Karpas-422 (cell line): ENCODE measurements at places on chromosomes 7 and 10. TPM values are rescaled to one million over a fixed set of nuclear protein-coding genes. Genes with fewer than 3 reads are reported as not detected.

ZNF786 gene
- 4.4 and 8.7 TPM in 2 replicates for total RNA-seq

MAPK8 gene
- total RNA-seq: 6.7 and 29.7 TPM in 2 replicates

MYO3A gene
- total RNA-seq: not detected in 2 replicates

CPXM2 gene
- not detected in 2 replicates for total RNA-seq

FKBP6 gene
- not detected in 2 replicates for total RNA-seq

HMX2 gene
- not detected in 2 replicates for total RNA-seq

AQP1 gene
- total RNA-seq: 0.22 and 0.82 TPM in 2 replicates

IQCE gene
- 0.93 and 1.1 TPM in 2 replicates for total RNA-seq

ZNF488 gene
- total RNA-seq: not detected in 2 replicates

STN1 gene
- total RNA-seq: 35.0 and 38.6 TPM in 2 replicates

RBP3 gene
- not detected in 2 replicates for total RNA-seq

LRRN3 gene
- not detected in 2 replicates for total RNA-seq

CTAGE4 gene
- not detected in 2 replicates for total RNA-seq

MRPS17 gene
- 11.5 and 14.1 TPM in 2 replicates for total RNA-seq

LIPJ gene
- total RNA-seq: not detected in 2 replicates

IFIT1B gene
- 0.78 TPM in 1 of 2 replicates, not detected in the other for total RNA-seq

NAT16 gene
- not detected in 2 replicates for total RNA-seq

NANOS1 gene
- 1.6 and 3.1 TPM in 2 replicates for total RNA-seq

FOXI2 gene
- total RNA-seq: not detected in 2 replicates

NODAL gene
- total RNA-seq: not detected in 2 replicates

NEUROD6 gene
- not detected in 2 replicates for total RNA-seq

FOXP2 gene
- not detected in 2 replicates for total RNA-seq

THSD7A gene
- 0.29 TPM in 1 of 2 replicates, not detected in the other for total RNA-seq

TWIST1 gene
- total RNA-seq: not detected in 2 replicates

FAM241B gene
- total RNA-seq: not detected in 2 replicates

OPN1SW gene
- not detected in 2 replicates for total RNA-seq

CALHM3 gene
- 0.30 and 0.61 TPM in 2 replicates for total RNA-seq

PKD2L1 gene
- total RNA-seq: 0.07 and 0.25 TPM in 2 replicates

NPC1L1 gene
- total RNA-seq: not detected in 2 replicates

SFMBT2 gene
- total RNA-seq: 28.8 and 41.5 TPM in 2 replicates

ZNF3 gene
- total RNA-seq: 17.6 and 20.8 TPM in 2 replicates

GIMAP6 gene
- total RNA-seq: not detected in 2 replicates

BTBD16 gene
- total RNA-seq: not detected in 2 replicates
